ENCODE measurements at places on chromosomes 7 and 10.

- DNase-seq = no peak
Observed at GRCh38 chr10:77121829-77122228, 515.8 kb downstream of the KCNMA1 start.

DNA sequence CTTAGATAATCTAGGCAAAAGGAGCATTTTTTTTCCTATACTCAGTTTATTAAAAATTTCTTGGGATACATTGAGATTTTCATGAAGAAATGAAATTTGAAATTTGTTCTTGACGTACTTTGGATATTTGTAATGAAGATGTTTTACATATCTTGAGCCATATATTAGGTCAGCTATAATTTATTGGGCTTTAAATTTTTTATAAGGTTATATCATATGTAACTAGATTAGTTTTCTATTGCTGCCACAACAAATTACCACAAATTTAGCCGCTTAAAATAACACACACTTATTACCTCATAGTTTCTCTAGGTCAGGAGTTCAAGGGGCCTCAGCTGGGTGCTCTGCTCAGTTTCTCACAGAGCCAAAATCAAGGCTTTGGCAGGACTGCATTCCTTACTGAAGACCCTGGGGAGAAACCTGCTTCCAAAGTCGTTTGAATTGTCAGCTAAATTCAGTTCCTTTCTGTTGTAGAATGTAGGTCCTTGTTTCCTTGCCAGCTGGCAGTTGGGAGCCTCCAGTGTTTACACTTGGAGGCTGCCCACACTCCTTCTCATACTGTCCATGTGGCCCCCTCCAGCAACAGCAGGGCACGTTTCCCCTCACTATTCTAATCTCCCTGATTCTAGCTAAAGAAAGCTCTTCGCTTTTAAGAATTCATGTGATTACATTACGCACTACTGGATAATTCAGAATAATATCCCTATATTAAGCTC, 42.6 kb upstream of the DNAH11 start:
- no peak for DNase-seq

GRCh38 chr7:4144811-4145510, 537.1 kb upstream of the FOXK1 start:
- DNase-seq = no peak

GRCh38 chr7:5214641-5215040, 24.6 kb downstream of the WIPI2 start:
- DNase-seq = no peak

GRCh38 chr10:121392657-121393056, 205.6 kb downstream of the FGFR2 start:
- no peak for DNase-seq

- DNase-seq = no peak
Observed at GRCh38 chr7:67589183-67589582, 592.5 kb downstream of the TYW1 start.

DNA sequence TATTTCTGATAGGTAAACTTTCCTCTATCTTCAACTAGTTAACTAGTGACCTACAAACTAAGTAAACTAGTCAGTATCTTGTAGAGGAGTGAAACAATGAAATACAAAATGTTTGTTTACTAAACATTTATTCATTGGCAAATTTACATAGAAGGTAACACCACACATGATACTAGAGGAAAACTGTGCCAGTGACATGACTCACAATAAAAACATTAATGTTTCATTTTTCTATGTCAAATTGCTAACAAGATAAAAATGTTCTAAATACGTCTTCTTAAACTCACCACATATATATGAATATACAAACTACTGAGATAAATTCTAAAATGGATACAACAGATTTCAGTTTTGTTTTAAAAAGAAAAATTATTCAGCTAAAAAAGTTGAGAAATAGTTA, 471.3 kb downstream of the PARD3 start:
- DNase-seq = no peak

DNA sequence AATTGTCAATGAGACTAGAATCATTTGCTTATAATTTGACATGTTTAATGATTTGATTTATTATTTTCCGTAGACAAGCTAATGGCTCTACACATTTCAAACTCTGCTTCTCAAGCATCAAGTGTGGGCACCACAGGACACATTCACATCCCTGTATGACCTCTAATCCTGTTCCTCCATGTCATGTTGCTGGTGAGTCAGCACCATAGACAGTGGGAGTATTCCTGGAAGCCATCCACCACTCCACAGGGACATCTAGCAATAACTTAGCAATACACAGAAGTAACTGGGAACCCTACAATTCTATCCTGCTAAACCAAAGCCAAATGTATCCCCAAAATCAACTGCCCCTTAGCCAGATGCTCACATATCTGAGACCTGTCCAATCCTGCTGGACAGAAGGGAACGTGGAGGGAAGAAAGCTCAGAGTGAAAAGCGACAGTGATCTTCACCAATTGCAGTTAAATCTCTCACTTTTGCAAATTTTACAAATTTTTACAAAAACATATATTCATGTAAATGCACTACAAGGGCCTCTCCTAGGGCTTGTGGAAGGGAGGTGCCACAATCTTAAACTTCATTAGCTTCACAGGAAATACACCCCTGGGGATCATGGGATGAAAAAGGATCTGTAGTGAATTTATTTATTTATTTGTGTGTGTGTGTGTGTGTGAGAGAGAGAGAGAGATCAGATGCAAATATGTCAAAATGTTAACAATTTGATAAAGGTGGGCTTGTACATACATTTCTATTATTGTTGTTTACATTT, 126.5 kb downstream of the GFRA1 start:
- no peak for DNase-seq

DNA sequence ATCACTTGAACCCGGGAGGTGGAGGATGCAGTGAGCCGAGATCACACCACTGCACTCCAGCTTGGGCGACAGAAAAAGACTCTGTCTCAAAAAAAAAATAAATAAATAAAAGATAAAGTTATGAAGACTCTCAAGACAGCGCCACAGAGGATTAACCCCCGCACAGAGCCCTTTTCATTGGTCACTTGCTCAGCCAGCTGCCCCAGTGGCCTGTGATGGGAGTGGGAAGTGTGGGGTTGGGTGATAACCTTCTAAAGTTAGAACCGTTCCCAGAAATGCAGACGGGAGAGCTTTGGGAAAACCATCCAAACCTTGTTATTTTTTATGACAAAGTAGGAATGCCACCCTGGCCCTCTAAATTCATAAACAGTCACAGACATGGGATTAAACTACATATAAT, 57.4 kb downstream of the PARP12 start:
- DNase-seq = no peak

GRCh38 chr10:43862756-43863155, 214.1 kb upstream of the ZNF32 start:
- no peak for DNase-seq

DNA sequence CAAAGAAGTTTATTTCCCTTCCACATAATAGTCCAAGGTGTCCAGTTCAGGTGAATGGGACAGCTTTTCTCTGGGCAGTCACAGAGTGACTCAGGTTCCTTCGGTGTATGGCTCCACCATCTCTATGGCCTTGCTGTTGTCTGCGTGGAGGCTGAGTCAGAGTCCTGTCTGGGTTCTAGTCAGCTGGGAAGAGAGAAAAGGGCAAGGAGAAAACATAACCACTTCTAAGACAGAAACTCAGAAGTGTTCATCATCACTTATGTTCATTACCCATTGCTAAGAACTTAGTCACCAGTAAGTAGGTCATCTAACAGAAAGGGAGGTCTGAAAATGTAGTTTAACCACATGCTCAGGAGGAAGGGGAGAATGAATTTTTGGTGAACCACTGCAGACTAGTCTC, 32.4 kb upstream of the CCDC7 start:
- peak; percentile 38 for DNase-seq

DNA sequence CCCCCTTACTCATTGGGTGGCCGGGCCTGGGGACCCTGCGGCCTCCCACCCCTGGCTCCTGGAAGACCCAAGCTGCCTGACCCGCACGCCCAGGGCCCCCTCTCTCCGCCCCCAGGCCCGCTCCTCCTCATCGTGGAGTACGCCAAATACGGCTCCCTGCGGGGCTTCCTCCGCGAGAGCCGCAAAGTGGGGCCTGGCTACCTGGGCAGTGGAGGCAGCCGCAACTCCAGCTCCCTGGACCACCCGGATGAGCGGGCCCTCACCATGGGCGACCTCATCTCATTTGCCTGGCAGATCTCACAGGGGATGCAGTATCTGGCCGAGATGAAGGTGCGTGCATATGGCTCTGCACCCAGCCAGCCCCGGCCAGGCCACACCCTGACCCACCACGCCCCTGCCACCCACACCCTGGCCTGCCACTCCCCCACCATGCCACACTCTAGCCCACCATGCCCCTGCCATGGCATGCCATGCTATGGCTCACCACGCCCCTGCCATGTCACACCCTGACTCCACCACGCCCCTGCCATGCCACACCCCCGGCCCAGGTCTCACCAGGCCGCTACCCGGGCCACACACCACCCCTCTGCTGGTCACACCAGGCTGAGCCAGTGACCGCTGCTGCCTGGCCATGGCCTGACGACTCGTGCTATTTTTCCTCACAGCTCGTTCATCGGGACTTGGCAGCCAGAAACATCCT, 18.7 kb upstream of the CSGALNACT2 start:
- no peak for DNase-seq

GRCh38 chr7:15794801-15795200, 108.3 kb upstream of the MEOX2 start:
- DNase-seq = no peak

GRCh38 chr10:48237259-48238250, 36.9 kb downstream of the FRMPD2 start:
- no peak for DNase-seq

DNA sequence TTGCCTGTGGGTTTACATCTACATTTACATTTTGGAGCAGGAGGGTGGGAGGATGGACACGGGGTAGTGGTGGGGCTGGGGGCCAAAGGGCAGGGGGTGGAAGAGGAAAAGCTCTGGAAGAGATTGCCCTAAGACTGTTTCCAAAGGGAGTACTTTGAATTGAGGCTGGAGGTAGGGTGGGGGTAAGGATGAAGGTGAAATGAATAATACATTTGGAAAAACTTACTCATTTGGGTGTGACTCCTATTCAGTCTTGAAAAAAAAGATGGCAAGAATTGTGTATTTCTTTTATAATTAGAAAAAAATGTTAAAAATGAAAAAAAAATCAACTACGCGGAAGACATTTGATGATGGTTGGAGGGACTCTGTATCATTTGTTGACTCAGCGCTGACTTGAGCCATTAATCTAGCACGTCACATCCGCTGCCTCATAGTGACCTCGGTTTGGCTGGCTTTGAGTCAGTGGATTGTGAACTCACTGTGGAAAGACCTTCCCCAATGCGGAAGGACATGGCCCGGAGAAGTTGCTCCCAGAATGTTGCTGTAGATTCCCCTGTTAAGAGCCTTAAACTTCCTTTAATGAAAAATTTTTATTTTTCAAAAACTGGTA, 2.8 kb downstream of the FAM180A start:
- no peak for DNase-seq

DNA sequence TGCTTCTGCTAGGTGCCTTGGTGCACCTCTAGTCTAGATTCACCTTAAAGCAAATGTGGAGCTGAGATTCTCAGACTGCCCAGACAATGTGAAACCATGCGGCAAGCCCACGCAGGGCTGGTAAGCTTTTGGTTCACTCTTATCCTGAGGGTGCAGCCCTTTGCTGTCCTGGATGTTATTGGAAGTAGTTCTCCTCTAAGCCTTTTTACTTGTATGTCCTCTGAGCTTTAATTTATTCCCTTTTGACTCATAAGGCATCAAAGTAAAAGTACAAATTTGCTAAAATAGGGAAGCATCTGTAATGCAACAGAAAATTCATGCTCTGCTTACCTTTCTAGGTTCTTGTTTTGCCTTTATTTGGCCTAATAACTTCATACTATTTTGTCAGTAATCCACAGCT, 186.8 kb downstream of the MACC1 start:
- no peak for DNase-seq

DNA sequence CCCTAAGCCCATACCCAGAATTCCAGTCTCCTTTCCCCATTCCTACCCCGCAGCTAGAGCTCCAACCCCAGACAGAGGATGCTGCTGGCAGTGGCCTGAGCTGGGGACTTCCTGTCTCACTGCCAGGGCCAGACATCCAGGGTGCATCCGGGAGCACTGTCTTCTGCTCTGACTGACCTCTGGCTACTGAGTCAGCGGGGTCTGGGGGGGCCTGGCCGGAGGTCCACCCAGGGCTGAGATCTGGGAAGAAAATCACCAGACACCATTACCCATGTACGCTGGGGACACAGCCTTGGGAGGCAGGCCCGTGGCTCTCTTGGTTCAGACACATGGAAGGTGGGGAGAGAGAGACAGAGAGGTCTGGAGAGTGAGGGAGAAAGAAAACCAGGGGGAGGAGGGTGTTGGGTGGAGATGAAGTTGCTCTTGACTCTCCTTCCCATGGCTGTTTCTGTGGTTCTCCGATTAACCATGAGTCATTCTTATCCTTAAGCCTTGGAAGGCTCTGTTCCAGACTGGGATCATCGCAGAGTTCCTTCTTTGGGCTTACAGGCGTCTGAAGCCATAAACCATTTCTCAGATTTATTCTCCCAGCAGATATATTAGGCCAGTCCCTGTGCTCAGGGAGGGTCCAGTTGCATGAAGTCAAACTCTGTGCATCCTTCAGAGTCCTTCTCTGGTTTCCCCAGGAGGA, 23.6 kb downstream of the TSPAN15 start:
- DNase-seq = no peak

DNA sequence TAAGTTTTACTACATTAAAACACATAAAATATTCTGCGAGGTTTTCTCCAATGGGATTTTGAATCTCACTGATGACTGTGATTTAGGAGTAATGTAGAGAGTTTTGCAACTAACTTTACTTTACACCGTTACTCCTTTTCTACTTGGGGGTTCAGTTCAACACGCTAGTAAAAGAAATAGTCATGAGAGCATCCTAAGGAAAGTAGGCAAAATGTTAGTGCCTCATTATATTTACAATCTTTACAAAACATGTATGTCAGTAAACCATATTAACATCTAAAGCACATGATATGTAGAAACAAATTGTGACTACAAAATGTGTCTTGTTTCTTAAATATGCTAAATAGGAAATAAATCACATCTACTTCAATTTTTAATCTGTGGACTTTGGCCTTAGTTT, 6.0 kb downstream of the MEOX2 start:
- DNase-seq = no peak

DNA sequence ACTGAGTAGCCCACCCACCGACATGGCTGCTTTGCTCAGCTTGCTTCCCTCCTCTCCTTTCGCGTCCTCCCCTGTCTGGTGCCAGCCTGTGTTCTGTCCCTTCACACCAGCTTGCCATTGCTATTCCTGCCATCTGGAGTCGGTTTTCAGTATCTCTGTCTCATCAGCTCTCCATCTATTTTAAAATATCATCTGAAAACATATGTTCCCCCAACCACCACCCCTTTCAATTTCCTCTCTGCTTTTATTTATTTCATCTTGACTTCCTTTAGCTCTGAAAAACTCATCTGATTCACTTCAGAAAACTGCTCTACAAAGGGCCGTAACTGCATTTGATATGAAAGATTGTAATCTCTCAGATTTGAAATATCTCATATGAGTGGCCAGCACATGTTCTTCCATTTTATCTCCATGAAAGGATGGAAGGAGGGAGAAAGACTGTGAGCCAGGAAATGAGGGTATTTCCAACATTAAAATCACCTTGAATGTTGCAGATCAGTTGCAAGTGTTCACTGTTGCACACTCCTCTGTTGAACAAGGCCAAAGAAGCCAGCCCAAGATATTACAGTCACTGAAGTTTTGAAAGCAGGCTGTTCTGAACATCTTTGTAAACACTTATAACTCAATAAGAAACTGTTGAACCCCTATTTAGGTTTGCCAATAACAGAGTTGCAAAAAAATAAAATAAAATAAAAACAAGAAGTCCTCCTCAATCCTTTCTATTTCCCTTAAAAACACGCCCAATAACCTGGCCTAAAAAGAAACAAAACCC, 202.4 kb upstream of the NEBL start:
- DNase-seq = no peak

Measured in activated T-cell treated with anti-CD3 and anti-CD28 coated beads for 24 hours (primary cell).